ENCODE measurements at places on chromosomes 1 and 21.
A peak's percentile ranks its signal among the peaks of the same experiment; 100 is the strongest.

GRCh38 chr21:32779983-32780382, 8.4 kb upstream of the PAXBP1 start:
- DNase-seq, result no peak

DNA sequence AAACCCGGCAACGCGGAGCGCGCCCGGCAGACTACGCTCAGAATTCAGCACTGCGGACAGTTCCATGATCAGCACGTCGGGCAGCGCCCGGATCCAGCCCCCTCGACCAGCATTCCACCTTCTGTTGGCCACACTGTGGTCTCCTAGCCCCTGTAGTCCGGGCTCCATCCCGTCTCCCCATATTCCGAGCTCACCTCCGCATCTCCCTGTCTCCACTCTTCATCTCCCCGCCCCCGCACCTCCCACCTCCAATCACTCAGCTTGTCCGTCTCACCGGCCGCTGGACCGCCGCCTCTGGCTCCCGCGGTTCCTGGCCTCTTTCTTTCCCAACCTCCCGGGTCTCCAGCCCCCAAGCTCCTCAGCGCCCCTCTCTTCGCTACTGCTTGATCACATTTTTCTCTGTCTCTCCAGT, 500 bp downstream of the EPHA10 start:
- no peak for DNase-seq

GRCh38 chr1:146035048-146035423, 13.5 kb upstream of the HJV start:
- DNase-seq, result no peak

GRCh38 chr1:155022136-155022926, 11.2 kb downstream of the DCST2 start:
- DNase-seq, result no peak

DNA sequence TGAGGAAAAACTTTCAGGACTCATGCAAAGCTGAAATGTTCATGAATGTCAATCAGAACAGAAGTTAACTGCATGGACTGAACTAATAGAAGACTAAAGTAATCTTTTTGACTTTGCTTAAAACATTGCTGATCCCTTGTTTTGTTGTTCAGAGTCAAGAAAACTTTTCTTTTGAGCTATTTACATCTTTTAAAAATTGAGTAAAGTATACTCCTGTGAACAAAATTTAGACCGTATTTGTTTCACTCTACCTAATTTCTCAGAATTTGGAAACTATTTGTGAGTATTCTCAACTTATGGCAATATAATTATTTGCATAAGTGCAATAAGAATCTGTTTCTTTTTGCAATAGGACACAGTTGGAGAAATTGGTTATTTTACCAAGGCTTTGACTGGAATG, 41.1 kb downstream of the INPP5B start:
- DNase-seq, result no peak

DNA sequence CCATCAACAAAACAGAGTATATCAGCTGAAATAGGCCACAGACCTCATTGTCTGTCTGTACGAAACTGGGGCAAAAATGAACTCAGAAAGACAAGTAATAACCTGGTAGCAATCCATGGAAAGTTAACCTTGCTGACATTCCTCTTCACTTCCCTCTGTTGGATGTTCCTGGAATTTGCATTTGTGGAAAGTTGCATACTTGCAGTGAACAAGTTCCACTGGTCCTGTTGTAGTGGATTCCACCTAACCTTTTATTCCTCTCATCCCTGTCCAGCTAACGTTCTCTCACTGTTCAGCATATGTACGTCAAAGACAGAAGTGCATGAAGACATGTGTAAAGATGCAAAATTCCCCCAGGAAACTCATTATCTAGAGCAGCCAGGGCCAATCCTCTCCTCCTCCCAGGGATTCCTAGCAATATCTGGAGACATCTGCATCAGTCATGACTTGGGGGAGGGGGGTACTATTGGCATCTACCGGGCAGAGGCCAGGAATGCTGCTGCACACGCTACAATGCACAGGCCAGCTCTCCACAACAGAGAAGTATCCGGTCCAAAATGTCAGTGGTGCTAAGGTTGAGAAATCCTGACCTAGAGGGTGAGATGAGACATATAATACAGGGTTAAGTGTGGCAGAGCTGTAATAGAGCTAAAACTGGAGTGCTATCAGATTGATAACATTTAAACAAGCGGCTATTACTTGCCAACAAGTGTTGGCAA, 8.2 kb downstream of the LPAR3 start:
- no peak for DNase-seq

- DNase-seq, result no peak
These were observed 683 bp downstream of the PPOX start for GRCh38 chr1:161166669-161167548.

DNA sequence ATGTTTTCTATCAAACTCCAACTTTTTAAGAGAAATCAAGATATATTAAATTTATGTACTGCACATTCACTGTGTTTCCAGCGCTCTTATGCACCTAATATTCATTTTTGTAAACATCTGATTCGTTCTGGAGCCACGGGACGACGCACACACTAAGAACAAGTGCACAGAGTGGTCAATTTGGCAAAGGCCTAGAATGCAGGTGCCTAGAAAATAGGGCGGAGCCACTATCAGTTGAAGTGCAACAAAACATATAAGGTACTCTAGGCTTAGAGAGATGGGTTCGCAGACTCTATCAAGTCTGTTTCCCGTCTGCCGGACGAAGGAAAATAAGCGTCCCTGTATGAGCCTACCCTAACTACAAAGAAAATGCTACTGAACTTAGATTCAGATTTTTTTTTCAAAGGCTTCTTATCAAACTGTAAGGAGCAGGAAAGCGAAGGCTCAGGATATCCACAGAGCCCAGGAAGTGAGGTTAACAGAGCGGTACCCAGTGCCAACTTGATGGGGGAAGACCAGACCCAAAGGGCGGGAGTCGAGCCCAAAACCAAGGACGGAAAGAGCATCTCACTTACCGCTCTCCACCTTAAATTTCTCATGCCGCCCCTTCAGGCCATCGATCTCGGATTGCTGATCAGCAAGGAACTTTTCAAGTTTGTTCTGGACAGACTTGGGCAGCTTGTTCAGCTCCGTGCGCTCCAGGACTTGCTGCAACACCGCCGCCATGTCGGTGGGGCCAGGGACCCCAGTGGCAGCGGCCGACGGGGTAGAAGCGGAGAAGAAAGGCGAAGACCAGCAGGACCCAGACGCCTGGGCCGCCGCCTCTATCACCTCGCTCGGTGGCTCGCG, 526 bp downstream of the TPR start:
- DNase-seq, result peak; percentile 16

DNA sequence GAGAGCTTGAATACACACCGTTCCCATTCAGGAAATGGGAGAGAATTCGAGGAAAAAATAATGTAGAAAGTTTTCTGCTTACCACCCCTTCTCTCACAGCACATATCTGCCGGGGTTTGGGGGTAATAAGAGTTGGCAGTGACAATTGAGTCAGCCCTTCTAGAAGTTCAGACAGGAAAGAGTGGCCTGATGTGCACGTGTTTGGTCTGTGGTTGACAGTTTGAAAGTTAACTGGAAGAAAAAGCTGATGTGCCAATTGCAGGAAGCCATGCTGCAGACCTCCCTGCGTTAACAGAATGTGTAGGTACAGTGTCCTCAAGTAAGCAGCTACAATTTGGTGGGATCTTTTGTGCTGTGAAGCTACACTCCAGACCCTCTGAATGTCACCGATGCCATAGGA, 50.9 kb downstream of the DHX9 start:
- DNase-seq, result no peak

DNA sequence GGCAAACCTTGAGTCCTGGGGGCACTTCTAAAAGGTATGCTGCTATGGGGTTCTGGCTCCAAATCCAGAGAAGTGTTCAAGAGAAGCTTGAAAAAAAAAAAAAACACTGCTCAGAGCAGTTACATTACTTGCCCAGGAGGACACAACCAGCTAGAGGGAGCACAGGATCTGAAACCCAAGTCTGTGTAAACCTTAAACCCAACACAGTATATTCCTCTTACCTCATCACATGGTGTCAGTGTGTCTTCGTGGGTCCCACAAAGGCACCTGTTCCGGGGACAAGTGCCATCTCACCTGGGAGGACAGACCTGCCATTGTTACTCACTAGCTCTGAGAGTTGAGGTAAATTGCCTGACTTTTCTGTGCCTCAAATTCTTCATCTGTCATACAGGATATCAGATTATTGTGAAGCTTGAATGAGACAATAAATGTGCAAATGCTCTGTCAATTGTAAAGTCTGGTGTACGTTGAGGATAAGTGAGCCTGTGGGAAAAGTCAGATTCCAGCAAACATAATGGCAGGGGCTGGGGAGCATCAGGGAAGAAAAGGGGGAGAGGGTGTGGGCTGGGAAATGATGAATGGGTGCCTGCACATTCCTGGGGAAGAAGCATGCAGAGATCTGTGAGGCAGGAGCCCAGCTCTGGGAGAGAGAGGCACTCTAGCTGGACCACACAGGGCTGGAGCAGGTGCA, 170.4 kb upstream of the ZC3H12A start:
- DNase-seq, result no peak

DNA sequence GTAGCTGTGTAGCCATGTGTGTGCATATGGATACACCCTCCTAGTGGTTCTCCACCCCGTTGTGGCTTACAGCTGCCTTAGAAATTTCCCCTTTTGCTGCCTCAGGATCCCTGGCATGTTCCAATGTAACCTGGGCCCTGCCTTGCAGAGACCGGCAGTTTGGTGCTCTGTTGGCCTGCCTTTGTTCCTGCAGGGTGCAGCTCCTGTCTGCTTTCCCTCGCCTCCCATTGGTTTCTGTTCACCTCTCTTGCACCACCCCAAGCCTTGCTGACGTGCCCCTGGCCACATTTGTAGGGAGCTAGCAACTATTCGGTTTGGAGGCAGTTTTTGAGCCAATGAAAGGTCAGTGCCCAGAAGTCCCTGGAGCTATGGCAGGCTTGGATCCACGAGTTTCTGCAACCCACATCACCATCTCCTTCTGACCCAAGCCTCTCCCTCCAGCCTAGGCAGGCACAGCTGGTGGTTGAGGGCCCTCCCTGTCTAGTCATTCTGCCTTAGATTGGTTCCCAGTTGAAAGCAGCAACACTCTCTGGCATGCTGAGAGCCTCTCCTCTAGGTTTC, 54.9 kb downstream of the MAB21L3 start:
- DNase-seq, result no peak

- DNase-seq, result no peak
These were observed 550.9 kb downstream of the SMYD3 start for GRCh38 chr1:245956225-245956624.

GRCh38 chr1:218846181-218846580, 327.5 kb upstream of the LYPLAL1 start:
- peak; percentile 77 for DNase-seq

GRCh38 chr1:29664711-29665110, 428.4 kb downstream of the PTPRU start:
- no peak for DNase-seq

DNA sequence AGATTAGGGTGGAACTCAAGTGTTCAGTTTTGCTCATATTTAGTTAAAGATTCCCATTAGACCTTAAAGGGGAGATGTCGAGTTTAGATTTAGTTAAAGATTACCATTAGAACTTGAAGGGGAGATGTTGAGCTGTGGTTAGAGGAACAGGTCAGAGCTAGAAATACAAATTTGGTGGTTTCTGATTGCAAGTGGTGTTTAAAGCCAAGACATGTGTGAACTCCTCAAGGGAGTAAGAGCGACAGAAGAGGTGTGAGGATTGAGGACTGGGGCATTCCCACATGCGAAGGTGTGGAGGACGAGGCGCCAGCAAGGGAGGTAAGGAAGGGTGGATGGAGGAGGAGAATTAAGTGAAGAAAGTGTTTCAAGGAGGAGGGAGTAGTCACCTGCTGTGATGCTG, 168.6 kb downstream of the IER5 start:
- DNase-seq, result no peak

GRCh38 chr1:240098534-240098933, 6.9 kb downstream of the FMN2 start:
- DNase-seq, result no peak

DNA sequence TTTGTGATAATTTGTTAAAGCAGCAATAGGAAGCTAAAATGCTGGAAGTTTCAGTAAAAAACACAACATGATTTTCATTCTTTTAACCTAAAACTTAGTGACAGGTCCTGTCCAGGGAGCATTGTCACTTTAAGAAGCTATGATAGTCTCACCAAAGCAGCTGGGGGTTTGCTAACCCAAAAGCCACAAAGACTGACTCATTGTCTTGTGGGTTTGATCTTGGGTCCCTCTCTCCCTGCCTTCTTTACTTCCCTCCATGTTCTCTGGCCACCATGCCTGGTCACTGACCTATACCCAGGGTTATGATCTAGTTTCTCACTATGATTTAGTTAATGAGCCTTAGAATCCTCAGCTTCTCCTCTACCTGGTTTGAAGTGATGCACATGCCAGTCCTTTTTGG, 213.5 kb upstream of the PTGFR start:
- DNase-seq, result peak; percentile 49

DNA sequence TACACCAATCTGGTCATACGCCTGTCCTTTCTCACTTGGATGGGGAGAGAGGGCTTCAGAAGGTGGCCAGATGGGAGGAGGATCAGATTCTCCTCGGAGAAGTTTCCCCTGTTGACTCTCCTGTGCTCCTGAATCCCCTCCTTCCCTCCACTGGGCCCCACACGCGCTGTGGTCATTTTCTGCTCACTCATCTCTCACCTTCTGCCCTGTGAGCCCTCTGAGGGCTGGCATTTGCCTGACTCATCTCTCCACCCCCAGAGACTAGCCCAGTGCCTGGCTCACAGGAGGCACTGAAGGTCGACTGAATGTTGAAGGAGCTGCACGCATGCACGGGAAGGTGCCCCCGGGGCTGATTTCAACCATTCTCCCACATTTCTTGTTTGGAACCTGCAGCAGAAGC, 14.2 kb downstream of the ABCA4 start:
- no peak for DNase-seq

DNA sequence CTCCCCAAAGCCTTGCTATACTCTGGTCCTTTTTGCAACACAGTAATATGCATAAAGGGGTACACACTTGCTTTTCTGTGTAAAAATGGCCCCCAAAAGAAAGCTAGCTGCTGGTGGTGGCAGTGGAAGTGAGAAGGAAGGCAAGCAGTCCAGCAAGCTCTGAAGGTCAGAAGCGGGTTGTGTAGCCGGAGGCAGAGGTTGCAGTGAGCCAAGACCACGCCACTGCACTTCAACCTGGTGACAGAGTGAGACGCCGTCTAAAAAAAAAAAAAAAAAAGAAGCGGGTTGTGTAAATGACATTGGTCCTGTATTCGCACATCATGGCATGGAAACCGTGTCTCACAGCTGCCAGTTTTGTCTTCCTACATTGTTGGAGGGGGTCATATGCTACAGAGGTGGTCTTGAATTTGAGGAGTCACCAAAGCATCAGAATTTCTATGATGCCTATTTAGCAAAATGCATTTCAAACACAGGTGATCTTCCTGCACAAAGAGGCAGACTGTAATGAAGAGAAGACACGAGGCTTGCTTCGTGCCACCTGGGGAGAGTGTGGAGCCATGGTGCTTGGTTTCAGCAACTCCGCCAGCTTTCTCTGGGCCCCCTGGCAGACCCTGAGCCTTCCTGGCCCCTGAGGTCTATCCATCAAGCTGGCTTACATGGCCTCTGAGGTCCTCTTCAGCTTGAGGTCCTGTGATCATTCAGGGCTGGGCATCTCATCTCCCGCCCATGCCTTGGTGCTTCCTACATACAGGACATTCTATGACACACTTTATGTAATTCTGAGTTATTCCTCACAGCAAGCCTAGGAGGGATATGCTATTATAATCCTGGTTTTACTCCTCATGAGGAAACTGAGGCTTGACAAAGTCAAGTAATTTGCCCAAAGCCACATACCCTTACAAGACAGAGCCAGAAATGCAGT, 71.0 kb downstream of the TOMM20 start:
- no peak for DNase-seq

GRCh38 chr1:193355626-193356025, 169.2 kb upstream of the B3GALT2 start:
- no peak for DNase-seq

- DNase-seq, result no peak
These were observed 7.9 kb downstream of the H6PD start for GRCh38 chr1:9242338-9242969.
